NCI-H345 (cell line): ENCODE measurements at places on chromosomes 11 and 22.
A peak's percentile ranks its signal among the peaks of the same experiment; 100 is the strongest.

- peak; percentile 86 for DNase-seq
Observed at GRCh38 chr11:21723678-21724077, 469.2 kb upstream of the ANO5 start.

- no peak for DNase-seq
Observed at GRCh38 chr11:64862987-64863390, 15.4 kb downstream of the EHD1 start.

- no peak for DNase-seq
Observed at GRCh38 chr11:69843529-69843921, 24.3 kb upstream of the FGF3 start.

GRCh38 chr11:75919525-75919924 lies 104.5 kb downstream of the UVRAG start:
- no peak for DNase-seq

DNA sequence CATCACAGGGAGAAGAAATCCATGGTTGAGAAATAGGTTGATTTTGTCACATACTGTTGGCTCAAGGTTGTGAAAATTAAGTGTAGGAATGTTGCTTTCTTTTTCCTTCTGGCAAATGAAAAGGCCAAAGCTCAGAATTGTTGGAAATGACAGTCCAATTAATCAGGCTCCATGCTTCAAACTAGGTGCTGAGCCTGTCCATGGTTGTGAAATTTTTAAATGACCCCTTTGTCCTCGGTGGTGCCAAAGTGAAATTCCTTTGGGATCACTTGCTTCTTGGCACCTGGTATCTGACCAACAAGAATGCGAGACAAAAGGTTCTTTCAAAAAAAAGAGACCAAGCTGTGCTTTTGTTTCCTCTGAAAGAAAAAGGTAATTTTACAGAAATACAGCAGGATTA lies 451.9 kb downstream of the ETS1 start:
- DNase-seq, result no peak

- DNase-seq, result no peak
Observed at GRCh38 chr11:47186700-47187695, 764 bp upstream of the PACSIN3 start.

DNA sequence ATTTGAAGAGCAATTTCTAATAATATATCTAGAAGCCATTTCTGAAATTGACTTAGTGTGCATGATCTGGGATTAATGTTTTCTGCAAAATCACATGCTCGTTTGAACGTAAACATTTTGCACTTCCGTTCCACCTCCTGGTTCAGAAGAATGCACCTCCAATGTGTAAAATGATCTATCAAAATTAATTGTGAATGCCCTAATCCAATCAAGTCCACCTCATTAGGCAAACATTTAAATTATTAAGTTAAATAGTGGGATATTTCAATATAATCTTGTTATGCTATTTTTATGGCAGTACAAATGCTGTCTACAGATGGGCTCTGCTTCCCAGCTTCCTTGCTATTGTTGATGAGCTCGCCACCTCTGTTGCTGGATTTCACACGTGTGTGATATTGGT lies 542.5 kb downstream of the INSC start:
- DNase-seq, result no peak

DNA sequence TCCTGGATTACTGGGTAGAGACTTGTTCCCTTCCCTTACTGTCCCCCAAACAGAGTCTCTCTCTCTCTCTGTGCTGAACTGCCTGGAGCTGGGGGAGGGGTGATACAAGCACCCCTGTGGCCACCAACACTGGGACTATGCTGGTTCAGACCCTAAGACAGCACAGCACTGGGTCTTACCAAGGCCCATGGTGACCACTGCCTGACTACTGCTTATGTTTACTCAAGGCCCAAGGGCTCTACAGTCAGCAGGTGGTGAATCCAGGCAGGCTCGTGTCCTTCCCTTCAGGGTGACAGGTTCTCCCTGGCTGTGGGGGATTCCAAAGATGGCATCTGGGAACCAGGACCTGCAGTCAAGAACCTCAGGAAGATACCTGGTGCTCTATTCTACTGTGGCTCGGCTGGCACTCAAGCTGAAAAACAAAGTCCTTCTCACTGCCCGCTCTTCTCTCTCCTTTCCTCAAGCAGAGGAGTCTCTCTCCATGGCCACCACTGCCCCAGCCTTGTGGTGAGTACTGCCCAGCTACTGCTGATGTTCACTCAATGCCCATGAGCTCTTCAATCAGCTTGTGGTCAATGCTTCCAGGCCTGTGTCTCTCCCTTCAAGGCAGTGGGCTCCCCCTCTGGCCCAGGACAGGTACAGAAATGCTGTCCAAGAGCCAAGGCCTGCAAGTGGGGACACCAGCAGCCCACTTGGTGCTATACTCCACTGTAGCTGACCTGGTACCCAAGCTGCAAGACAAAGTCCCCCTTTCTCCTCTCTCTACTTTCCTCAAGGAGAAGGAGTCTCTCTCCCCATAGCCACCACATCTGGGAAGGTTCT lies 41.8 kb upstream of the SHANK2 start:
- no peak for DNase-seq

- DNase-seq, result no peak
Observed at GRCh38 chr11:70402685-70403084, 4.4 kb downstream of the CTTN start.

- no peak for DNase-seq
Observed at GRCh38 chr11:86396396-86396795, 21.7 kb downstream of the CCDC81 start.

- DNase-seq, result no peak
Observed at GRCh38 chr11:122179961-122180834, 64.2 kb upstream of the BLID start.

- no peak for DNase-seq
Observed at GRCh38 chr11:102590276-102591049, 34.7 kb downstream of the MMP20 start.

GRCh38 chr11:76975513-76975912 lies 58.7 kb upstream of the B3GNT6 start:
- DNase-seq, result no peak

DNA sequence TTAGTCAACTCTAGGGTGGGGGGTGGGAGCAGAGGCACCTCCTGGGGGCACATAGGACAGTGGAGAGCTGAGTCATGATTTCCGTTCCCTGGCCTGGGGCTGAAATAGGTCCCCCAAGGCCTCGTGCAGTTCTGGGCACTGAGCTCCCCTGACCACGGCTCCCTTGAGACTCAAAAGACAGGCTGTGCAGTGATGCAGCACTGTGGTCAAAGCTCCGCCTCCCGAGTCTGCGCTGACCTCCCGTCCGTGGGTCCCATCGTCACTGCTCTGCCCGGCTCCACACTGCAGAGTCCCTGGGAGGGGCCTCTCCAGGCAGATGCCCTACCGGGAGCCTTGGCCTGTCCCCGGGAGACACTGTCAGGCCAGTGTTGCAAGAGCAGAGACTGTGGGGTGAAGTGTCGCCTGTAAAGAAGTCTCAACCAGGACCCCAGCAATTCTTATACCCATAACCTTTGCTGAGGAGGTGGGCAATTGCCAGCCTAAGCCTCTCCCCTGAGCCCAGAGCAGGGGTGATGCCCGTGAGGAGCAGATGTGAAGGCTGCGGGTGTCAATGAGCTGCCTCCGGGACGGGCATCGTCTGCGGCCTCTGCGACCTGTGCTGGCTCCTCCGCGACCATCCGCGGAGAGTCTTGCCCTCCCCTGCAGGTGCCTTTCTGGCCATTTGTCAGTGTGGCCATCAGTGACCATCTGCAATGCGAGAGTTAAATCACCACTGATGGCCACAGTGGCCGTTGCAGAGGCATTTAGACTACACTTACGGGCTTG lies 877.3 kb downstream of the BRD1 start:
- no peak for DNase-seq

GRCh38 chr11:36156161-36156816 lies 132.9 kb downstream of the COMMD9 start:
- DNase-seq, result no peak
